ENCODE measurements at places on chromosomes 1 and 21. TPM values are rescaled to one million over a fixed set of nuclear protein-coding genes. Genes with fewer than 3 reads are reported as not detected.

GRCh38 chr1:78676347-78676982 lies 26.8 kb downstream of the IFI44 start:
- no peak for DNase-seq

The TTC39A gene
- 22.1 TPM for total RNA-seq

DNA sequence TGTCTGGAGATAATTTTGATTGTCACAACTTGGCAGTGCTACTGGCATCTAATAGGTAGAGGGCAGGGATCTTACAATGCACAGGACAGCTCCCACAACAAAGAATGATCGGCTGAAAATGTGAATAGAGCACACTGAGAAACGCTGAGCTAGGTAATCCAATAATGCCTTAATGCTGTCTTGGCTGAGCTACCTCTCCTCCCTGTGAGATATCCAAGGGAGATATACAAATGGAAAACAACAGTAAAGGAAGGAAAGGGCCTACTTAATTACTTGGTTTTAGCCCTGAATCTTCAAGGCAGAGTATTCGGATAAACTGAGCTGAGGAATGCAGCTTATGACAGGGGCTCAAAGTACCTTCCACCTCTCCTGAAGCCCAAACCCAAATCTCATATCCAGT lies 2.9 kb downstream of the DNASE2B start:
- no peak for DNase-seq

DNA sequence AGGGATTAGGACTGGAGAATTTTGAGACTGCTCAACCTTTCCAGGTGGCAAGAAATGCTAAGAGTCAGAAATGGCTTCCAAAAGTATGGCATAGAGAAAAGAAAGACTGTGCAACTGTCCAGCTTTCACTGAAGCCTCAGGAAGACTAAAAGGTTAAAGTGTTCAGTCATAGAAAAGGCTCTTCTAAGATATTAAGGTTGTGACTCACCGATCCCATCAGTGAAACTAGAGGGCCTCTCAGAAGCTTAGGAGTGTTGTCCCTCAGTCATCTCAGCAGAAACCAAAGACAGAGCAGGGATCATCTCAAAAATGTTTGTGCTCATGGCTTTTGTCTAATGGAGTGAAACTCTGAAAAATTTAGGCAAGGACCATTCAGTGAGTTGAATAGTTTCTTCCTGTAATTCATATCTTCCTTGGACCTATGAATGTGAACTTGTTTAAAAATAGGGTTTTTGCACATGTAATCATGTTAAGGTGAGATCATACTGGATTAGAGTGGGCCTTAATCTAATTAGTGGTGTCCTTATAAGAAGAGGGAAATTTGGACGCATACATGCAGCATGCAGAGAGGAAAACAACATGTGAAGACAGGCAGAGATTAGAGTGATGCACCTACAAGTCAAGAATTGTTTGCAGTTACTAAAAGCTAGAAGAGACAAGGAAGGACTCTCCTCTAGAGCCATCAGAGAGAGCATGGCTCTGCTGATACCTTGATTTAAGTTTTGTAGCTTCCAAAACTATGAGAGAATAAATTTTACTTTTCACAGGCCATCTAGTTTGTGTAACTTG lies 71.3 kb downstream of the RPE65 start:
- DNase-seq = no peak

DNA sequence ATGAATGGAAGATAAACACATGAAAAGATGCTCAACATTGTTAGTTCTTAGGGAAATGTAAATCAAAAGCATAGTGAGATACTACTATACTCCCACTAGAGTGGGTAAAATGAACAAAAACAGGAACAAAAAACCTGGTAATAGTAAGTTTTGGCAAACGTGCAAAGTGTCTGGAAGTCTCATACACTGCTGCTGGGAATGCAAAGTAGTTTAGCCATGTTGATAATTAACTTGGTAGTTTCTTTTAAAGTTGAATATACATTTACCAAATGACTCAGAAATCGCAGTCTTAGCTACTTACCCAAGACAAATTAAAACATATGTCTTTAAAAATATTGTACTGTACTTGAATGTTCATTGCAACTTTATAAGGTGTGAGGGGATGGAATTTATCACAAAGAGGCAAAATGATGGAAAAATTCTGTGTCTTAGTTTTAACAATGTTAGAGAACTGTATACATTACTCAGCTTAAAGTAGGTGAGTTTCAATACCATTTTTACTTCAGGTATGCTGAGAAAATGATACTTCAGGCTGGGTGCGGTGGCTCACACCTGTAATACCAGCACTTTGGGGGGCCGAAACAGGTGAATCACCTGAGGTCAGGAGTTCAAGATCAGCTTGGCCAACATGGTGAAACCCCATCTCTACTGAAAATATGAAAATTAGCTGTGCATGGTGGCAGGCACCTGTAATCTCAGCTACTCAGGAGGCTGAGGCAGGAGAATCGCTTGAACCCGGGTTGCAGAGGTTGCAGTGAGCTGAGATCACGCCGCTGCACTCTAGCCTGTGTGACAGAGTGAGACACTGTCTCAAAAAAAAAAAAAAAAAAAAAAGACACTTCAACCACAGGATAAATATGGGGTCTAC lies 102.3 kb downstream of the PDE4B start:
- DNase-seq = no peak

- no peak for DNase-seq
Observed at GRCh38 chr1:236748268-236748870, 46.7 kb upstream of the MTR start.

The POU3F1 gene
- not detected for total RNA-seq

The AADACL4 gene
- total RNA-seq = not detected

- no peak for DNase-seq
Observed at GRCh38 chr21:39251326-39251725, 62.1 kb downstream of the BRWD1 start.

DNA sequence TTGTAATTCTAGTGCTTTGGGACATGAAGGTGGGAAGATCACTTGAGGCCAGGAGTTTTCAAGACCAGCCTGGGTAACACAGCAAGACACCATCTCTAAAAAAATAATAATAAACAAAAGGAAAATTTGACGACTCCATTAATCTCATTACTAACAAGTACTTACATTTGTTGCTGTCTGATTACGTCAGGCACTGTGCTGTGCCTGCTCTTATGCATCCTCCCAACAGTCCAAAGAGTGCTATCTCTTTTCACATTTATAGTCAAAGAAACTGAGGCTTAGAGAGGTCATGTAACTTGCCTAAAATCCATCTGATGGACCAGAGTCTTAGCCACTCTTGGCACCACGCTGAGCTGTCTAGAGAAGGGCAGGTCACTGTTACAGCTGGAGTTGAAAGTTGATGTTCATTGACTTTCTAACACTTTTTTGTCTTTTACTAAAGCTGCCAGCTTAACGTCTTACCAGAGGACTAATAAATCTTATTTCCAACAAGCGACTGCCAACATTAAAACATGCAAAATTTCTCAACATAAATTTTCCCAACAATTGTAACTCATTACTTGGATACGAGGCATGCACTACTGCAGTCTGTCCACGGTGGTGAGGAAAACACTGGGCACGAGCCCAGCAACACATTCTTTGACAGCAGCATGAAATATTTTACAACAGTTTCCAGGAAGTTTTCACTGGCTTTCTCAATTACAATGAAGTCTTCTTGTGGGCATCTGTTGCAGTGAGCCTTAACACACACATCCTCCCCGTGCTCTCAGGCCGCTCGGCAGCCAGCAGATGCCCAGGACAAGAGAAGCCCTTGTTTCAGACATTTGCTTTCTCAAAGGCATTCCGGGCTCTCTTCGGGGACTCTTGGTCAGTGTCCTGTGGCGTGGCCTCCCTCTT lies 262.9 kb upstream of the PROX1 start:
- peak; percentile 39 for DNase-seq
